ENCODE measurements at places on chromosomes 6 and 20.

- DNase-seq, result no peak
These were observed 13.2 kb upstream of the SCRT2 start for GRCh38 chr20:688809-689212.

- DNase-seq, result no peak
These were observed 999 bp downstream of the THBS2 start for GRCh38 chr6:169252505-169253189.

GRCh38 chr6:15036690-15037245, 209.1 kb upstream of the JARID2 start:
- DNase-seq, result no peak

DNA sequence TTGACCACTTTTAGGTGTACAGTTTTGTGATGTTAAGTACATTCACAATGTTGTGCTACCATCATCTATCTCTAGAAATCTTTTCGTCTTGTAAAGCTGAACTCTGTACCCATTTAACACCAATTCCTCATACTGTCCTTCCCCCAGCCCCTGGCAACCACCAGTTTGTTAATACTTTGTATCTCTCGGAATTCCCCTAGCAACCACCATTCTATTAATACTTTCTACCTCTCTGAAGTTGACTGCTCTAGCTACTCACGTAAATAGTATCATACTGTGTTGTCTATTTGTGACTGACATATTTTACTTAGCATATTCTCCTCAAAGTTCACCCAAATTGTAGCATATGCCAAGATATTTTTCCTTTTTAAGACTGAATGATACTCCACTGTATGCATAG, 82.3 kb upstream of the CLDN20 start:
- DNase-seq, result no peak

GRCh38 chr6:98920904-98921431, 26.8 kb downstream of the FBXL4 start:
- no peak for DNase-seq

GRCh38 chr6:5439749-5440148, 178.4 kb downstream of the FARS2 start:
- DNase-seq, result no peak

- no peak for DNase-seq
These were observed 176.3 kb downstream of the JARID2 start for GRCh38 chr6:15421945-15422733.

DNA sequence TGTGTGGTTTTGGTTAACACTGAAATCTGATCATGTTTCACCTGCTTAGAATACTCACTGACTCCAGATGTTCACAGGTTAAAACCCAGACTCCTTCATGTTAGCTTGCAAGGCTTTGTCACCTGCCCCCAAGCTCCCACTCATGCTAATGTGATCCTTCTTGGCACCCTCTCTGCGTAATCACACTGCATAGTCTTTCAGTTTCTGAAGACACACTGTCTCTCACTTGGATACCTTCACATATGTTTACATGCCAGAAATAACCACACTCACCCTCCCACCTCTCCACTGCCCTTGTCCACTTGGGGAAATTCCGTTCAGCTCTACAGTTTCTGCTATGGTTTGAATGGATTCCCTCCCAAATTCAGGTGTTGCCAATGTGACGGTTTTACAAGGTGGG, 234.7 kb upstream of the SASH1 start:
- no peak for DNase-seq

- no peak for DNase-seq
These were observed 15.7 kb downstream of the C6orf15 start for GRCh38 chr6:31096656-31097055.

- no peak for DNase-seq
These were observed 33.1 kb downstream of the FGD2 start for GRCh38 chr6:37038292-37039198.

DNA sequence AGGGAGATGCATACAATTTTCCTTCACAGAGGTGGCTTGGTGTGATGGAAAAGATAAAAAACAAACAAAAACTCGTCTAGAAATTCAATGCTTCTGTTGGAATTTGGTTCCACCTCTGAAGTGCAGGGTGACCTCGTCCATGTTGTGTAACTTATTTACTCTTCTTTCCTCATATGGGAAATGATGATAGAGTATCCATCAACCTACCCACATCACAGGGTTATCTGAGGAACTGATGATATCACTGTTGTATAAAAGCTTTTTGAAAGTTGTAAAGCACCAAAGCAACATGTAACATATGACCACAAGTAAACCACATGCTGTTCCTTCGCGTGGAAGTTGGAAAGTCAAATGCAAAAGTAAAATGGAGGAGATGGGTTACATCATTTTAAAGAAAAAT, 212.0 kb upstream of the SGK1 start:
- no peak for DNase-seq

DNA sequence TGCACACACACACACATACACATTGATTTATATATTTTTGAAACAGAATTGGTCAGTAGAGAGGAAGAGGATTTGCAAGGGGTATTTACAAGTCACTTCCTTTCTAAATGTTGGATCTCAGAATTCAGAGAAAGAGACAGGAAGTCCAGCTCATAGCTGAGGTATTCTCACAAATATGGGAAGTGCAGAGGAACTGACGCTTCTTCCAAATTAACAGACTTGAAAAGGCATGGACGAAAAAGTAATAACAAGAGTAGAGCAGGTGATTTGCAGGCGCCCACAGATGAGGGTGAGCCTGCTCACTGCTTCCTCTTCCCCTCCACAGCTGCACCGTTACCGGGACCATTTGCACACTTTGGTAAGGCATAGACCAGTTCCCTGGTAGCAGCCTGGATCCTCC, 246.4 kb downstream of the PHACTR1 start:
- no peak for DNase-seq

DNA sequence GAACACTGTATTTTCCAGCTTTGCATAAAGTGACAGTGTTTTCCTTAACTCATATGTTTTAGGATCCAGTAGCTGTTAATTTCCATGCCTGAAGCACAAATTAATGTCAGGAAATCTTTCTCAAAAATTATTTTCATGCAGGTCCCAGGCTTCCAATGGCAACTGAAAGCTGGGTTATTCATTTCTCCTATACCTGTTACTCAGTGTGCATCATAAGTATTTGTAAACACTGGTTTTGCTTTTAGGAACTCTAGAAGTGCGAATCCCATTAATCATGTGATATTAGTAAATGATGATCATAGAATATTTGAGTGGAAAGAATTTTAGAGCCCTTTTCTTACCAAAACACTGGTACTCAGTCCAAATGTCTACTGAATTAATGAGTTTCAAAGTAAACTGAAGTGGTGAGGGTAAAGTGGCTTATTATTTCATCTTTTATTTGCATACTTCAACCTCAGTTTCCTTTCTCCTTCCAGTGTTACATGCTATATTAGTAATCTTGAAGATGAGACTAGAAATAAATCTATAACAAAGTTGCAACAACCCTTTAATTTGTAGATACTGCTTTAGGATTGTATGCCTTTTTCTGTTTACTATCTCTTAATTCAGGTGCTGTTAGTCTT, 124.0 kb downstream of the ZFAND3 start:
- no peak for DNase-seq

GRCh38 chr6:89244241-89244985, 27.3 kb upstream of the GABRR1 start:
- DNase-seq, result no peak

DNA sequence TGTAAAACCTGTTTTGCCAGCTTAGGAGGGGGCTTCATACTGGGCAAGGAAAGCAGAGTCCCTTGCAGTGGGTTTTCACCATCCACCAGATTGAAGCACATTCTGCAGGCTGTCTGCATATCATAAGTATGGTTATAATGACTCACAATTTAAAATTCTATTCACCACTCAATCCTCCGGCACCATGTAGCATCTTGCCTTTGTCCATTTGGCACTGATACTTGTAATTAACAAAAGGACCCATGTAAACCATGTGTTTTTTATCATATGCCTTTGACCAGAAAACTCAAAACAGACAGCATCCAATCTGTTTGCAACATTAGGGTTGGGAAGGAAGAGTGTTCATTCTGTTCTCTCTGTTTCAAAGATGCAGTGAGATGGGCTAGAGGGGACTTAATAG, 3.0 kb downstream of the CD83 start:
- no peak for DNase-seq

GRCh38 chr6:7171733-7172132, 64.0 kb downstream of the RREB1 start:
- no peak for DNase-seq

GRCh38 chr6:135182071-135183001, 1.2 kb downstream of the MYB start:
- DNase-seq, result no peak

GRCh38 chr6:18415207-18415606, 28.1 kb downstream of the RNF144B start:
- DNase-seq, result no peak

GRCh38 chr6:11356404-11357155, 124.1 kb upstream of the NEDD9 start:
- no peak for DNase-seq

GRCh38 chr6:24584382-24584720, 61.6 kb downstream of the KIAA0319 start:
- DNase-seq, result no peak

DNA sequence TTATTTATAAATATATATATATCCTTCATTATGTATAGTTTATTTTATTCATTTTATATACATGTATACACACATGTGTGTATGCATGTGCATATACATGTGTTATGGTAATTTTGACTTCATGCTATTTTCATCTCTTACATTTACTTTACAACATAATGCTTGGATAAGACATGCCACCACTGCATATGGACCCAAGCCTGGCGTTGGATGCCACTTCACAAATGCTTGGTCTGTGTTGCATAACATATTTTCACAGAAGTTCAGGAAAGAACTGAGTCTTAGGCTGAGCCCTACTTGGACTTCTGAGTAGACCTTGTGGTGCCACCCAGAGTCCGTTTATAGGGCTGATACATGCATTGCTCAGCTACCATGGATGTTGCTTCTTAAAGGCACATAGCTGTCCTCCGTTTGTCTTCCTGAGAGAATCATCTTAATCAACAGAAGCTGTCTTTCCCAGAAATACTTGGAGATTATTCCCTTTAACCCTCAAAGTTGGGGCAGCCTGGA, 337.8 kb downstream of the BTBD3 start:
- no peak for DNase-seq
